ENCODE measurements at places on chromosomes 12 and 14.

DNA sequence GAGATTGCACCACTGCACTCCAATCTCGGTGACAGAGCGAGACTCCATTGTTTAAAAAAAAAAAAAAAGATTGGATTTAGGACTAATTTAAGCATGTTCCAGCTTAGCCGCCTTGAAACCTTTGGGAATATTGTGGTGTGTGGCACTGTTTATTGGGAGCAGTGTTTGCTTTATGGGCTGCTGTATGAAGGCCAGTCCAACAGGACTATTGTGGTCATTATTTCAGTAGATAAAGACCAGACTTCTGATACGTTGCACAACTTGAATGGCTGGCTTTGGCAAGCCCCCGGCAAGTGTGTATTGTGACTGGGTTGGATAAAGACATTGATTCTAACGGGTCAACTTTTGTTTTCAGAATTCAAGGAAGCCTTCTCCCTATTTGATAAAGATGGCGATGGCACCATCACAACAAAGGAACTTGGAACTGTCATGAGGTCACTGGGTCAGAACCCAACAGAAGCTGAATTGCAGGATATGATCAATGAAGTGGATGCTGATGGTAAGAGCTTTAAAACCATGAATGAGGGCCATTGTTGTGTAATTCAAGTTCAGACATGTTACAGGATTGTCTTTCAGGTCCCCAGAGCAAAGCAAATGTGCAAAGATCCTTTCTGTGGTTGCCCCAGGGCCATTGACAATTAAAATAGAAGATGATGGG is 4.2 kb downstream of the CALM1 start:
- DNase-seq: no peak

GRCh38 chr12:42386308-42386707 is 60.3 kb downstream of the PPHLN1 start:
- DNase-seq: no peak

DNA sequence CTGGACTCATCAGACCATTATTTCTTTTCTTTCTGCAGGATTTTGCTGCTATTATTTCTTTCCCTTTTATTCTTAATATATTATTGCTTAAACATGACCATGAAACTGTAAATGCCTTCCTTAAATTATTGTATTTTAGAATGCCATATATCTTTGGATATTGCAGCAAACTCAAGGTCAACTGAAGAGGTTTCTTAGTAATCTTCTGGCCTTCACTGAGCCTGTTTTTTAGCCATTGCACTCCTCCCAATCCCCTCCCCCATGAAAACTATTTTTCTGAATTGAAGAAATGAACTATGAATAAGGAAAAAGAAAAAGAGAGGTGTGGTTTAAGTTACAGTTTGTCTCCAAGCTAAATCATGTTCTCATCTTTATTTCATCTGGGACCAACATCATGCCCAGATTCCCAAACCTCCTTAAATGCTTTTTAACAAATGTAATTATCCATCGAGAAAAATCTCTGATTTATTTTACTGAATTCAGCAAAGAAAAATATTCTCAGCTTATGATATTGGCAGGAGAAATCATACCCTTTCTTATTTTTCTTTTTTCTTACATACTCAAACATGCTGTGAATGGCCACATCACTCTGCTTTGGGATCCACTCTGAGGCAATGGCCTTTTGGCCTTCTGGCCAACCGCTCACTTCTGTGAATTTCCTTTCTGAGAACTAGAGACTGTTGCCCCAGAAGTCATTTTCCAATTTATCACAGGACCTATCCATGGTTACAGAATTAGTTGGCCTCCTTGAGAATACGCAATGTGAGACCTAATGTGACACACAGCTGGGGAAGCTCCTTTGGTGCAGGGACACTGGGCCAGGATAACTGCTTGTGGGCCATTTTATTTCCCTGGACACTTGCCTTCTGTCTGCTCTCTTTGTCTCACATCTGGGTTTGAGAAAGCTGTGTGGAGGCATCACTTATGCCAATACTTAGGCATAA is 50.9 kb downstream of the IGF1 start:
- DNase-seq: no peak

DNA sequence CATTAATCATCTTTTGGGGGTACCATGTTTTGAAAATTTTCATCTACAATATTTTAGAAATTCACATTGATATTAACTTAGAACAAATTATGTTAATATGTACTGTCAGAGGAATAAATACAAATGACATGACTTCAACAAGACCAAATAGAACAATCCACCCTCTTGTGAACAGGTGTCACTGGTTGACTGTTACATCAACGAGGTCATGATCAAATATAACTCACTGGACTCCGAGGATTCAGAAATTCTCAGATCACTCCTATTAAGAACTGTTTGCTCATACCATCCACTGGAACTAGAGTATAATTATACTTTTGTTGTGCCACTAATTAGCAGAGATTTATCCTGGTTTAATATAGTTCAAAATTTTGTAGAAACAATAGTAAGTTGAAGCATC is 318.8 kb downstream of the PRKD1 start:
- DNase-seq: no peak

GRCh38 chr12:53550595-53550994 is 43.3 kb upstream of the NPFF start:
- no peak for DNase-seq

- no peak for DNase-seq
These were observed 7.4 kb downstream of the GLIPR1L1 start for GRCh38 chr12:75341873-75342272.

- DNase-seq: no peak
These were observed 10.2 kb downstream of the VASH1 start for GRCh38 chr14:76771437-76771980.

DNA sequence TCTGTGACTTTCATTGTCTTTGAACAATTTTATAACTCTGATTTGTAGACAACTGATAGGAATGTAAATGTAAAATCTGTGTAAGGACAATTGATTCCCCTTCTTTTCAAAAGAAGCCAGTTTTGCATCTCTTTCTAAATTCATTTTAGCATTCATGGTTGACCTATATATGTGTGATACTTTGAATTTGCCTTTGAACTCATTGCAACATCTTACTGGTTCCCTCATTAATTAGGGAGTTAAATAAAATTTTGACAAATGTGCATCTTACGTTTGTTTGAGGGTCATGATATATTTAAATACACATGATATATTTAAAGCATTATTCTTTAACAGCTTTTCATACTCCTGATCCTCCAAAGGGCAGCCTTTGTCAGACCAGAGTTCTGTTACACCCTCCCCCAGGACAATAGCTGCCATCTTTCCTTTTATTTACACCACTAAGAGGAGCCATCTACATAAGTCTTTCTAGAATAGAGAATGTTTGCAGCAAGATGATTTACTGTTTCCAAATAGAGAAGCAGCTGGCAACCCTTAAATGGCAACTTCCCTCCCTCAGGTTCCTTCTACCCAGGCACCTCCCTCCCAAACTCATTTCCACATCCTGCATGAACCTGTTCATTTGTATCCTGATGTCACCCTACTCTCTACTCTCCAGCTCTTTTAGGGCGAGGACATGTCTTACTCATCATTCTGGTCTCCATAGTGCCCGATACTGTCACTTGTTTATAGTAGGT is 40.2 kb upstream of the APPL2 start:
- DNase-seq: no peak

DNA sequence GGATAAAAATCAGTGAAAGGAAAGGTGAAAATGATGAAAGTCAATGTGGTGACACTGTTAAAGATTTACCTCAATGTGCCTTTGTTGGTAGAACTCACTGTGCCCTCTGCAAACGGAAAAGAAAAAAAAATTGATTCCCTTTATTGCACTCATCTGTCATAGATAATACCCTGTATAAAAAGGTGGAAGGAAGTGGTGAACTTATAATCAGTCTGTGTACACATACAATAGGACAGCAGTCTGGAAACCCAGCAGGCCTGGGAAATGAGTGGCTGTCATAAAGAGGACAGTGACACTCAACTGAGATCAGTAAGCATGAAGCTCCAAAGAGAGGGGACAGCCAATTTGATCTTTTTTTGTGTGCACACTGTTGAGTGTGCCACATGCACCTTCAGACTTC is 364.7 kb downstream of the NOVA1 start:
- no peak for DNase-seq

- DNase-seq: no peak
These were observed 1.5 kb downstream of the CIPC start for GRCh38 chr14:77099425-77100167.
